ENCODE measurements at places on chromosomes 16 and 17.

DNA sequence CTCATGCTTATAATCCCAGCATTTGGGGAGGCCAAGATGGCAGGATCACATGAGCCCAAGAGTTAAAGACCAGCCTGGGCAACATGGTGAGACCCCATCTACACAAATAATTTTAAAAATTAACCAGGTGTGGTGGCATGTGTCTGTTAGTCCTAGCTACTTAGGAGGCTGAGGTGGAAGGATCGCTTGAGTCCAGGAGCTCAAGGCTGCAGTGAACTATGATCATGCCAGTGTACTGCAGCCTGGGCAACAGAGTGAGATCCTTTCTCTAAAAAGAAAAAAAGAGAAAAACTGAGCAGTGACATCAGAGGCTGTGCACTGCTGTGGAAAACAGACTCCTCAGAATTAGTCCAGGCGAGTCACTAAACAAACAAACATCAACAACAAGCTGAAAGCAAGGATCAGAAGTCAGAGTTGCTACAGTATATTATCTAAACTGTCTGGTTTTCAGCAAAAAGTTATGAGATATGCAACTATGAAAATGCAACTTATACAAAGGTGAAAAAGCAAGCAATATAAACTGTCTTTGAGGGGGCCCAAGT is 39.3 kb downstream of the CBFB start:
- no peak for DNase-seq

DNA sequence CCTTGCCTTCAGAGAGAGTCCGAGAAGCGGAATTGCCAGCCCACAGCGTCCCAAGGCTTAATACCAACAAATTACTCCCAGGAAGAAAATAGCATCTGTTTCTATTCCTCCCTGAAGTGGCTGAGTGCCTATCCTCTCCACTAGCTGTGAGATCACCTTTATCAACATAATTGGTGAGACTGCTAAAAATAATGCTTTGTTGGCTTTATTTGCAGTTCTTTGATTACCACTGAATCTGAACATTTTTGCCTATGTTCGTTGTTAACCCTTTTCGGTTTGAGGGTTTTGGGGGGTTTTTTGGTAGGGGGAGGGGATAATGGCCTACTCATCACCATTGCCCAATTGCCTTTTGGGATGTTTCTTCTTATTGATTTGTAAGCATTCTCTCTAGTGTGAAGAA is 31.0 kb downstream of the MMP15 start:
- no peak for DNase-seq

DNA sequence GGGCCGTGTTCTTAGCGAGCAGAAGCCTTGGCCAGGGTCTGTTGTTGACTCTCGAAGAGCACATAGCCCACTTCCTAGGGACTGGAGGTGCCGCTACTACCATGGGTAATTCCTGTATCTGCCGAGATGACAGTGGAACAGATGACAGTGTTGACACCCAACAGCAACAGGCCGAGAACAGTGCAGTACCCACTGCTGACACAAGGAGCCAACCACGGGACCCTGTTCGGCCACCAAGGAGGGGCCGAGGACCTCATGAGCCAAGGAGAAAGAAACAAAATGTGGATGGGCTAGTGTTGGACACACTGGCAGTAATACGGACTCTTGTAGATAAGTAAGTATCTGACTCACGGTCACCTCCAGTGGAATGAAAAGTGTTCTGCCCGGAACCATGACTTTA is 18.5 kb downstream of the RSPRY1 start:
- DNase-seq, result no peak

- no peak for DNase-seq
These were observed 235.2 kb upstream of the CDH5 start for GRCh38 chr16:66131156-66131807.

DNA sequence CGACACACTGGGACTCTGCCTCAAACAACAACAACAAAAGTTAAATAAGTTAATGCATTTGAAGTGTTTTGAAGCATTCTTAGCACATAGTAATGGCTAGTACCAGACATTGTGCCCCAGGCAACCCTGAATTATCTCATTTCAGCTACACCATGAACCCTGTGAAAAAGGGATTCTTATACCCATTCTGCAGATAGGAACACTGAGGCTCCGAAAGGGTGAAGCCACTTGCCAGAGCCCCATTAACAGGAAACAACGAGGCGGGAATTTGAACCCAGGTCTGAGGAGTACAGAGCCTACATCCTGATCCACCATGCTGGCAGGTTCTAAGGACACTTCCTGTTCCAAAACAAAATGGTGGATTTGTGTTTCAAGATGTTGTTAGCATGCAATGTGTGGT is 9.2 kb downstream of the GPR139 start:
- DNase-seq, result no peak

DNA sequence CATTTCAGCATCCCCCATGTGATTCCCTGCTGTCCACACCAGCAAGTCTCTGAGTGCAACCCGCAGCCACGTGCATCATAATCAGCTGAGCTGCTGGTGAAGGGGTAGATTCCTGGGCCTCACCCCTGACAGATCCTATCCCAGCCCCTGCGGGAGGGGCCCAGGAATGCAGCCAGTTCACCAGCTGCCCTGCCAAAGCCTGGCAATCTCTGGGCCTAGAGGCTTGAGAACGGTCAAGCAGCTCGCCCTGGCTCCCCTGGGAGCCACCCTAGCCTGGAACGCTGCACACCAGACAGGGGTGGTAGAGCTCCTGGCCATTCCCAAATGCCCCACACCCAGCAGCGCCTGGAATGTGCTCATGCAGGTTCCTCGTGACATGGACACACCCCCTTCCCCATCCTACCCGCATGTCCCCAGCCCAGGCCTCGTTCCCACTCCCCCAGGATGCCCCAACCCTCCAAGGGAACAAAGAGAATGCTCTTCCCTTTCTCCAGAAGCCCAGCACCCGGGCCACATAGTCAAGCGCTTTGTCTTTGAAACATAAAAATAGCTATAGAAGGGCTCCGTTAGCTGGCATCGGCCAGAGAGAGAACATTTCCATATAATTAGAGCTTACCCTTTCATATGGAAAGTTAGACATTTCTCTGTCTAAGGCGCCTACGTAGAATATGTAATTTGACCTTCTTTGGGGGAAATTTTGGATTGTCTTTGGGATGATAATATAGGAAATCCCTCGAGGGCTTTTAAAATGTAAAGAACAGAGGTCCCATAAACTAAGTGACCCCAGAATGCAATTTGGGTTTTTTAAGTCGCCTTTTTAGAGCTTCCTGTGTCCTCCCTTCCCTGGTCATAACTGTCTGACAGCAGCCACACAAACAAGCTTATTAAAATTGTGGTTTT is 3.4 kb downstream of the CEP295NL start:
- DNase-seq, result no peak

DNA sequence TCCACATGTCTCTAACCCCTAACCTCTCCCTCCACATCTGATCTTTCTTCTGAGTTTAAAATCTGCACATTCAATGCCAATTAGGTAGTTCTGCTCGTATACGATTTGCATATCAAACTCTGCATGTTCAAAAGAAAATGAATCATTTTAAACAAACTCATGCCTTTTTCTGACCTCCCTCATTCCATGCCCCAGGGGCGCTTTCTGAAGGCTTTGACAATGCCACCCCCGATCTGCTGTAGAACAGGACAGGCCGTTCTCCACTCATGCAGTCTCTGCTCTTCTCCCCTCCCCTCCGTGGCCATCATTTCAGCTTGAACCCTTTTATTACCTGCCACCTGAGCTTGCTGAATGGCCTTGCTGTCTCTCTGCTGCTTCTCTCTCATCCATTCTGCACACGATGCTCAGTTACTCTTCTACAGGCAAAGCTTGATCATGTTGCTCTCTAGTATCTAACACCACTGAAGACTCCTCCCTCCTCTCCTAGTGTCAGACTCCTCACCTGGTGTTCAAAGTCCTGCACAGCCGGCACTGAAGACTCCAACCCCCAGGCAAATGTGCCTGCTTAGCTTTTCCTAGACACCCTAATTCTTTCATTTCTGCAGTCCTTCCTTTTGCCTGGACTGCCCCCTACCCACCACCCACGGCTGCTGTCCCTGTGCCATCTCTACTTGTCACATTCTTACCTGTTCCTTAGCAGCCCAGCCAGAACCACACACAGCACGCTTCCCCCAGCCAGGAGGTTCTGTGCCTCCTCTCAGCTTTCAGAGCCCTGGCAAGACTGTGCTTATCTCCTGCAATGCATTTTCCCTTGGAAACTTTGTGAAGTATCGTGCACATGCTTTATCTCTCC is 6.2 kb downstream of the TMEM238L start:
- DNase-seq, result no peak

GRCh38 chr17:46986366-46986765 is 7.3 kb upstream of the RPRML start:
- DNase-seq, result no peak

GRCh38 chr17:80918731-80919130 is 72.9 kb upstream of the CHMP6 start:
- DNase-seq, result no peak

DNA sequence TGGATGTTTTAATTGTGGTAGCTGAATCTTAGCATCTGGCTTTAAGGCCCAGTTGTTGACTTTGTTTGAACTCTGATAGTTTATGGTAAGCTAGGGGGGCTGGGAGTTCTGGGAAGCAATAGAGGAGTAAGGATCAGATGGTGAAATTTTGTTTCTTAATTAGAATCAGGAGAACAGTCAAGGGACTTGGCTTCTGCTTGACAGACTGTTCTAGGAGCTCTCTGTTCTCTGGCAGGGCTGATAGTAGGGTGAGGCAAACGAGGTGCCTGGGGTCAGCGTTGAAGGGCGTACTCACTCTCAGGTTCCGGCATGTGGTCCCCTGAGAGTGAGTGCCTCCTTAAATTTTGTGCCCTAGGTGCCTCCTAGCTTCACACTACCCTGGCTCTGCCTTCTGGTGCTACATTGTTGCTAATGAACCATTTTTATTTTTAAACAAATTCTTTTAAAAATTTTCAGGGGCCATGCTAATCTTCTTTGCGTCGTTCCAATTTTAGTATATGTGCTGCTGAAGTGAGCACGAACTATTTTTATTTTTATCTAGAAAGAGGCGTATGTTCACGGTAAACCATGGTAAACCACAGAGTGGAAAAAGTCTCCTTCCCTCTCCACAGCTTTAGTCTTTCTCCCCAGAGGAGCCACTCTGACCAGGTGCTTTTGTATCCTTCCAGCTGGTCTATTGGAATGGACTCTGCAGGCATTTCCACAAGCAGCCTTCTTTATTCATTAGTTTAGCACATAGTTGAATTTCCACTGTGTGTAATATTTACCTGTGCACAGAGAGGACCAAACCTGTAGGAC is 19.7 kb downstream of the SLC7A6 start:
- DNase-seq, result peak; percentile 56

GRCh38 chr17:77049440-77049839 is 91.3 kb upstream of the SEC14L1 start:
- DNase-seq, result no peak

DNA sequence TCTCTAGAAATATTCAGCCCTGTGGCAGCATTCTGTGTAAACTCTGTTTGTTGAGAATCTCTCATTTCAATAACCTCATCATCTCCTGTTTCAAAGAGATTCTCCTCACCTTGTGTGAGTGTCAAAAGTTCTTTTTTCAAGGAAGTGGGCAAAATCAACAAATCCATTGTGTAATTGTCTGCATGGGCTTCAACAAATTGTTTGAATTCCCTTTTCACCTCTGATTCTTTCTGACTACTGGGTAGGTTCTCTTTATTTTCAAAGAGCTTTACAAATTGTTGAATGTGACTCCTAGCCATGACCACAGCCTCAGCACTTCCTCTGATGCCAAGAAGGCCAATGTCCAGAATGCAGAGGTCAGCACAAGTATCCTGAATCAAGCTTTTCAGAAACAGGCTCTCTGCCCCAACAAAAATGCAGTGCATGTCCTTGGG is 48.0 kb downstream of the N4BP1 start:
- DNase-seq, result no peak

- DNase-seq, result no peak
These were observed 41.1 kb downstream of the SRL start for GRCh38 chr16:4200781-4201137.

DNA sequence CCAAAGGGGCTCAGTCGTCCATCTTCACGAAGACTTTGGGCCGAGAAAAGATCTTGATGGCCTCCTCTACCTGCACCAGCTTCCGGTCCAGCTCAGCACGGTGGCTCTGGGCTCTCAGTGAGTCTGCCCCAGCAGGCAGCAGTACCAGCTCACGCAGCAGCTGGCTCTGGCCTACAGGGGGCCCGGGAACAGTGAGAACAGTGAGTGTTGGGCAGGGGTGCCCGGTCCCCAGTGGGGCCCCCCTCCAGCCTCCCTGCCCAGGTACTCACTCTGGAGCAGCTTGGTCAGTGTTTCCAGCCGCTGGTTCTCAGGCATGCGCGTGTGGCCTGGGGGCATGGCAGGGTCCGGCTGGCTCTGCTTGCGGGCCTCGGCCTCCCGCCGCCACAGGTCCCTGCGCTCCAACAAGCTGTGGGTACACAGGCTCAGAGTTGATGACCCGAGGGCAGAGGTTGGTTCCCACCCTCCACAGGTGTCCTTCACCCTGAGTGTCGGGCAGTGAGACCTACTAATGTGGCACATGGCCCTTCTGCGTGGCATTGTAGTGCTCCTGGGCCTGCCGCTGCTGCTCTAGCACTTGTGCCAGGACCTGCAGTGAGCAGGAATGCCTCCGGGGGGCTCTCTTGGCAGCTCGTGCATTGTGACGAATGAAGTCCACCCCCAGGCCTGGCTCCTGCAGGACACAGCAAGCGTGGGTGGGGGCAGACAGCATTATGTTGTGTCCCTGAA is 2.6 kb downstream of the PARD6A start:
- DNase-seq, result no peak

DNA sequence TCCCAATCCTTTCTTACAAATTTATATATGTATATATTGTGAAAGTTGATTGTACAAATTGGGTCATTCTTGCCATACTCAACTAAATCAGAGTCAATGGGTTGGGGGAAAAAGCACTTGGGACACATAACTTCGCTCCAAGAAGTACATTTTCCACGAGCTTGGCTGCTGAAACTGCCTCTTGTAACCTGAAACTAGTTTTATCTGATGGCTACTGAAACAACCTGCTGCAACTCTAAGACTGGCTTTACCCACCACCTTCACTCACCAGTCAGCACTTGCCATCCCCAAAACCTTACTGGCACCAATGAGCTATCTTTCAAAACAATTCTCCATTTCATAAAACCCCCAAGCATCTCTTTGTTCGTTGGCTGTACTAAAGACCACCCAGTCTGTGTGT is 14.5 kb upstream of the MYCBPAP start:
- DNase-seq, result no peak

- DNase-seq, result no peak
These were observed 91.9 kb upstream of the MED13 start for GRCh38 chr17:62156949-62157348.

- no peak for DNase-seq
These were observed 169.7 kb downstream of the ANKFN1 start for GRCh38 chr17:56322991-56323390.

- no peak for DNase-seq
These were observed 574 bp downstream of the MPP3 start for GRCh38 chr17:43832168-43832975.

DNA sequence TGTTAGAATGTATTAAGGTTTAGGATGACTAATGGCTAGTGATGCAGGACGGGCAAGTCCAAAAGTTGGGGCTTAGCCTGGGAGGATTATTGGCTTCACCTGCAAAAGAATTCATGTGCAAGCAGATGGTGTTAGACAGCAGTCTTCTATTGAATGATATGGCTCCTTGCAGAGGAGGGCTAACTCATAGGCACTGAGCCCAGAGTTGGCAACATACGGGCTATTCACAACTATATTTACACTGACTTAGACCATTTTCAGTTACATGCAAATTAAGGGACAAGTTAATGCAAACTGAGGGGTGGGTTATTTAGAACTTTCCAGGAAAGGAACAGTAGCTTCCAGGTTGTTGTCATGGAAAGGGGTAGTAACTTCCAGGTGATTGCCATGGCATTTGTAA is 1017.1 kb upstream of the EEF2KMT start:
- DNase-seq, result no peak

Measured in GM10248 (cell line).